Right lung (tissue), 10 donors: ENCODE measurements at places on chromosomes 13 and 19.

GRCh38 chr13:72754111-72754510, 26.4 kb downstream of the BORA start:
- no peak for DNase-seq

- no peak for DNase-seq
Measured at GRCh38 chr19:12938779-12939601, 581 bp downstream of the CALR start.

DNA sequence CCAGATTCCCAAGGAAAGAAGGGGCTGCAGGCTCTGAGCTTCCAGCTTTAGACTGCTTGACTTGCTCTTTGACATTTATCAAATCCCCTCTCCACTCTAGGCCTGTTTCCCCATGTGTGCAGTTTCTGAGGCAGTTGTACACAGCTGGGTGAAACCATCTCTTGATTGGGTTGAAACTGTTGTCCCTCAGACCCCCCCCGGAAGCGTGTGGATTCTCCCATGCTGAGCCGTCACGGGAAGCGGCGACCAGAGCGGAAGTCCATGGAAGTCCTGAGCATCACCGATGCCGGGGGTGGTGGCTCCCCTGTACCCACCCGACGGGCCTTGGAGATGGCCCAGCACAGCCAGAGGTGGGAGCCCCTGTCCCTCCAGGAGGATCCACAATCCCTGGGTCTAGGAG, 19.7 kb downstream of the BRSK1 start:
- no peak for DNase-seq

- DNase-seq, result no peak
Measured at GRCh38 chr19:49840736-49841249, 10.2 kb upstream of the PTOV1 start.

DNA sequence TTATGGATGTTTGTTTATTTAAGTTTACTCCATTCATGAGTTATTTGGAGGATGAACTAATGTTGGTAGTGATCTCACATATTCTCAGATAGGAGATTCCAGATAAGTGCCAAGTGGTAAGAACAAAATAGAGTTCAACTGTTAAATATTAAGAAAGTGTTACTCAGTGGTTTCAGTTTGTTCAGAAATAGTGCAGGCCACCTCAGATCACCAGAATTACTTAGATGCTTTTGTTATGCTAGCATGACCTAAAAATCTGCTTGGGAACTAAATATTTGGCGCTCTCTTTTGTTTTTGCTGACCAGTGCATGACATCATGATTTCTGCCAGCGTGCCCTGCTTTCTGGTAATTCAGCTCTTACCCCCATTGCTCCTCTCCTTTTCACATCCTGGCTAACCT, 15.6 kb downstream of the CLDN10 start:
- no peak for DNase-seq

DNA sequence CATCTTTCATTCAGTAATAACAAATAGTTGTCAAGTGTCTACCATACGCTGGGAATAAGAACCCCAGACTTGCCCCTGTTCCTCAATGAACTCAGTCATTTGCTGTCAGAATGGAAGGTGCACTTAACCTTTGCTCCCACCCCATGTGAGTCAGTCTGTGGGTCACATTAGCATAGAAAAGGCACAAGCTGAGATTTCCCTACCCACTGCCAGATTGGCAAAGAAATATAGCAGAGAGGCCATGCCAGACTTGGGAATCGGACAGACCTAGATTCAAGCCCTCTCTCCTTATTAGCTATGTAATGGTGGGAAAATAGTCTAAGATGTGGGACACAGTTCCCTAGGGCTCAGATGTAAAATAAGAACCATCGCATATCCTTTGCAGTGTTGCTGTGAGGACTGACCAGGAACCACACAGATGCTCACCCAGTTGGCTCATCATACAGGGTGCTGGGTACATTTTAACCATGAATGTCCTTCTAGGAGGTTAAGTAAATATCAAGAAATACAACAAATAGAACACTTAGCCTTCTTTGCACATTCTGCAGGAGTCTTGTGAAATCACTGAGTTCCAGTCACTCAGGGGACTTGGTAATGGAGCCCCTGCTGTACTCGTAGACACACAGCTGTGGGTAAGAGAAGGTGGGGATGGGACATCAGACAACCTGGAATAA, 218.2 kb downstream of the FGF14 start:
- no peak for DNase-seq

DNA sequence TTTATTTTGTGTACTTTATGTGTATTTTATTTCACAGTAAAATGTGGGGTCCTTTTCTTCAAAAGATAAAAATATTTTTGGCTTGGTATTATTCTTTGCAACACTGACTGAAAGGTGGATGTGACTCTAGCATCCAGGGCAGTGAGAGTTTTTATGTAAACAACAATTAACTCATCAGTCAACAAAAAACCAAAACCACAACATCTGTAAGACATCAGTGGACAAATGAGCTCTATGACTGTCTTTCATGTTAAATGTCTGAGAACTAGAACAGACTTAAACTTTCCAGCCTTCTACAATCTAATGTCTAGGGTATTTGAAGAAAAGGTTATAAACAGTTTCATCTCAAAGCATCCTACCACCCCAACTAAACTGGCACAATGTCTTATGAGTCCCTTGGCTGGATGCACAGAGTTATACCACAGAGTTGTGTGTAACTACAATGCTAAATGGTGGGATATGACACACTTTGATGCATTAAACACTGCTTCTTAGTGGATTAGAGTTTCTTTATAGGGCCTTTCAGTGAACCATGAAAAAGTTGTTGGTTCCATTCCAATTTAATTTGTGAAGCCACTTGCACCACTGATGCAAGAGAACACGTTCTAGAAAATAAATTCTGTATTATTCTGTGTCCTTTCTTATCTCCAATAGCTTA, 544.2 kb upstream of the KLF12 start:
- DNase-seq, result no peak

GRCh38 chr19:6088602-6089049, 21.7 kb downstream of the RFX2 start:
- DNase-seq, result no peak

DNA sequence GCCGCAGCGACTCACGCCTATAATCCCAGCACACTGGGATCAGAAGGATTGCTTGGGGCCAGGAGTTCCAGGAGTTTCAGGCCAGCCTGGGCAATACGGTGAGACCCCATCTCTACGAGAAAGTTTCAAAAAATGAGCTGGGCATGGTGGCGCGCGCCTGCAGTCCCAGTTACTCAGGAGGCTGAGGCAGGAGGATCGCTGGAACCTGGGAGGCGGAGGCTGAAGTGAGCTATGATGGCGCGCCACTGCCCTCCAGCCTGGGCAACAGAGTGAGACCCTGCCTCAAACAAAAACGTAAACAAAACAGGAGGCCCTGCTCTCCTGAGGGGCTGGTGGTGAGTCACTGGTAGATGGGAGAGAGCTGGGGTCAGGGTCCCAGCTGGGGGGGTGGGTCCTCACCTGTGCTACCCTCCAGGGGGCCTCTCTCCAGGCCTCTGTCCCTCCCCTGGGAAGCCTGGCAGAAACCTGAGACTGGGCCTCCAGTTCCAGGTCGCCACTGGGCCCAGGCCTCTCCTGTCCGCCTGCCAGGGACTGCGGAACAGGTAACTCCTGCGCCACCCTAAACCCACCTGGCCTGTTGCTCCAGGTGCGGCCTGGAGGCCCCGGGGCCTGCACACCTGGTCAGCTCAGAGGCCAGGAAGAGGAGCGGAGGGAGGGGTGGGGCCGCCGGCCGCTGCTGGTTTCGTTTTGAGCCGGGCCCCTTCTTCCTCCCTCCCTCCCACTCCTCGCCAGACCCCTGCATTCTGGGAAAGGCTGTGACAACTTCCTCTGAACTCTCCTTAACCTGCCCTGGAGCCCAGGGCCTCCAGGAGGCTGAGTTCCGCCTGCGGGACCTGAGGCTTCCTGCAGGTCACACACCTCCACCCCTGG, 17.2 kb upstream of the ZBTB7A start:
- DNase-seq, result peak; percentile 70

DNA sequence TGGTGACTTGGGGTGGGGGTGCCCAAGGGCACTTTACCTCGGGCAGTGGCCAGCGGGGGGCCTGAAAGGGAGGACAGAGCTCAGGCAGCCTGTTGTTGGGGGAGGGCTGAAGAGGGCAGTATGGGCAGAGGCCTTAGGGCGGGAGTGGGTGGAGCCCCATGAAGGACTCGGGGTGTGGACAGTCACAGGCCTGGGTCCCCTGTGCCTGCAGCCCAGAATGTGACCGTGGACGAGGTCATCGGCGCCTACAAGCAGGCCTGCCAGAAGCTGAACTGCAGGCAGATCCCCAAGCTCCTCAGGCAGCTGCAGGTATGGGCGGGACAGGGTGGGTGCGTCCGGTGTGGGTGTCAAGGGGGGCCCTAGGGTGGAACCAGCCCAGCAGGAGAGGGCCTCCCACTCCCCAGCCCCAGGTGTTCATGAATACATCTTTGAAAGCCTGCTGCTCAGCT, 22.5 kb downstream of the NKPD1 start:
- DNase-seq, result no peak
